Fibroblast of lung (primary cell): ENCODE measurements at places on chromosomes 16 and 17. TPM values are rescaled to one million over a fixed set of nuclear protein-coding genes. Genes with fewer than 3 reads are reported as not detected.

GRCh38 chr16:7866144-7866543 is 533.5 kb downstream of the RBFOX1 start:
- no peak for DNase-seq

The PYY gene
- total RNA-seq: 0.33 TPM in 1 of 2 replicates, not detected in the other

DNA sequence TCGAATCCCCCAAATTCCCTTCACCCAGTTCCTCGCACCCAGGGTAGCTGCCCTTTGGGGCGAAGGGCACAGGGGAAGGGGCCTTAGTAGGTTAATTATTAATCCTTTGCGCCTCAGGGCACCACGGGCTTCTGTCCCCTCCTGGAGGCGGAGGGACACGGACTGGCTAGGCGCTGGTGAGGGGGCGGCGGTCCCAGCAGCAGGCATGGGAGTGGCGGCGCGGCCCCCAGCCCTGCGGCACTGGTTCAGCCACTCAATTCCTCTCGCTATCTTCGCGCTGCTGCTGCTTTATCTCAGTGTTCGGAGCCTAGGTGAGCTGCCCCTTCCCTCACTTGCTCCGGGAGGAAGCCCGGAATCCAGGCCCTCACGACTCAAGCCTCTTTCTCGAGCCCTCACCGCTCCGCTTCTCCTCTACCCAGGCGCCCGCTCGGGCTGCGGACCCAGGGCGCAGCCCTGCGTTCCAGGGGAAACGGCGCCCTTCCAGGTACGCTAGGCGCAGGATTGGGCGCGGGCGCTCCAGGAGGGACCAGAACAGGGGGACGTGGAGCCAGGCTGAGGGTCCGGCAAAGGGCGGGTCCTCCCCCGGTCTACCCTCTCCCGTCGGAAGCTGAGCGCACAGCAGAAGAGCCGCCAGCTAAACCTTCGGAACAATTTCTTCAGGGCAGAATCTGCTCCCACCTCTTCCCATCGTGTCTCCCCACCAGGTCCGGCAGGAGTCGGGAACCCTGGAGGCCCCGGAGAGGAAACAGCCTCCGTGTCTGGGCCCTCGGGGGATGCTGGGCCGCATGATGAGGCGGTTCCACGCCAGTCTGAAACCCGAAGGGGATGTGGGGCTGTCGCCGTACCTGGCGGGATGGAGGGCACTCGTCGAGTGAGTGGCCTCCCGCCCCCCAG is at the start of gene GLTPD2:
Gene GLTPD2, plus strand, starts transcription at position 158 of the 894 bp plus-strand sequence. Its CDS starts 48 bp downstream, at position 206.
- no peak for DNase-seq

DNA sequence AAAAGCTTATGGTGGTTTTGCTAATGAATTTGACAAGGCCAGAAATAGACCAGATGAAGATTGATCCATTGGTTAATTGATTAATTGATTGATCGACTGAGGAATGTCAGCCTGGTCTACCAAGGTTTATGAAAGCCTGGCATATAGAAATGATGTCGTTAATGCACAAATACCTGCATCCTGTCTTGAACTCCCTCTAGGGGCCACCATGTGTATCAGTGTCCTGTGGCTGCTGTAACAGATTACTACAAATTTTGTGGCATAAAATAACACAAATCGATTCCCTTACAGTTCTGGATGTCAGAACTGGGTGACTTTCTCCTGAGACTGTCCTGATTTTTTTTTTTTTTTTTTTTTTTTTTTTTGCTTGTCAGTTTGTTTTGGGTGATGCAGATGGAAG is 553.2 kb downstream of the MAF start:
- DNase-seq: no peak

DNA sequence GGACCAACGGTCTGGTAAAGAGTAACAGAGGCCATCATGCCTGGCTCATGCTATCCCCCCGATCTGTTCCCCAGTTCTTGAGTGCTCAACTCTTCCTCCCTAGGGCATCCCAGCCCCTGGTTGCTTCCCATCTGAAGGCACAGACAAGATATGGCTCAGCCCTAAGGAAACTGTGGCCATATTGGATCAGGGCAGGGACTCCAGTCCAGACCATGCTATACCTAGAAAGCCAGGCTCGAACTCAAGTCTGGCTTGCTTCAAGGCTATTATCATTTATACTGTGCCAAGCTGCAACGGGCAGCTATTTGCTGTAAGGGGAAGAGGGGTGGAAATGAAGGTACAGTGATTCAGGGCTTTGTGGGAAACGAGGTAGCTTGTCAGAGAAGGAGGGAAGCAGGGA is 2.8 kb downstream of the UBTF start:
- DNase-seq: no peak

The HOXB1 gene
- not detected in 2 replicates for total RNA-seq

The CDH3 gene
- 0.26 TPM in 1 of 2 replicates, not detected in the other for total RNA-seq

DNA sequence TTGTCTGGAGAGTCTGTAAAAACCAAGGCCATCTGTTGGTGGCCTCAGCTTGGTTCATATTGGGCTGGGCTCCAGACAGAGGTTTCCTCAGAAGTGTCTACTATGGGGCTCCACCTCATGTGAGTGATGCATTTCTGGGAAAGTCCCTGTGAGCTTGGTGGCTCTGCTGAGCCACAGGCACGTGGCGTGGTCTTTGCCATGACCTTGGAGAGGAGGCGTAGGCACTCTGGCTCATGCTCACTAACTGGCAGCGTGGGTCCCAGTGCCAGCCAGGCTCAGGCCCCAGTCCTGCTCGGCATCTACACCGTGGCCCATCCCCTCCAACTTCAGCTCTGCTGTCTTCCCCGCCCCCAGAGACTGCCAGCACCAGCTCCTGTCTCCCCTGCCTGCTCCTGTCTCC is 10.7 kb upstream of the SMTNL2 start:
- DNase-seq: no peak

The TBC1D3G gene
- total RNA-seq: not detected in 2 replicates
